Activated naive CD4-positive, alpha-beta T cell (primary cell): ENCODE measurements at places on chromosomes 4 and X.

DNA sequence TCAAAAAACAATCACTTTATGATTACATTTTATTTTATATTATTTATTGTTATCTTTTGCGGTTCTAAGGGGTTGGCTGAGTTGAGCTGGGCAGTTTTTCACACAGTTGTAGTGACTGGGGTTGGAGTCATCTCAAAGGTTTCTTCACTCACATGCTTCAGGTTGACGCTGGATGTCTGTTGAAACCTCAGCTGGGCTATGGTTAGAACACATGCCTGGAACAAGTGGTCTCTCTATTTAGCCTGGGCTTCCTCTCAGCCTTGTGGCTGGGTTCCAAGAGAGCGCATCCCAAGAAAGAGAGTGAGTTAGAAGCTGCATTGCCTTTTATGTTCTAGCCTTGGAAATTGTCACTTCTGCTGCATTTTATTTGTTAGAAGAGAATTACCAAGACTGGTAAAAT is 87.4 kb downstream of the CBLL2 start:
- no peak for DNase-seq

DNA sequence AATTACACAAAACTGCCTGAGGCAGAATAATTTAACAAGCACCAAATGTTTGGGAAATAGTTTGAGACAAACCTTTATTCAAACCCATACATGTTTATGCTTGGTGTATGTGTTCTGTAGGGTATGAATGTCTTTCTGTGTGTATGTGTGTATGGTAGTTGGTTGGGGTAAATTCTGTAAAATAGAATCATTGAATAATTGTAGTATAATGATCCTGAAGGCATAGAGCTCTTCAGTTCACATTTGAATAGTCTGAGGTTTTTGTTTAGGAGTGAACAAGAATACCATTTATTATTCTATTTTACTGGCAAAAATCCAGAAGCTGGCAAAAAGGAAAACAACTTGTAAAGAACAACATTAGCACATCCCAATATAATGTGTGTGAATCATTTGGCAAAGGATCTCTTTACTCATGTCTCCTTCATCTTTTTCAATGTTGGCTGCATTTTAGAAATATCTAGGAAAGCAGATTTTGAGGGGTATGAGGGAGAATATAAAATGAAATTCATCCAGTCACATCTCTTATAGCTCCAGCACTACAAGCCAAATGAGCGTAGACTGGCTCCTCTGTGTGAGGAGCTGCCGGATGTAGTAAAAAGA is 360.0 kb downstream of the CHIC1 start:
- no peak for DNase-seq

DNA sequence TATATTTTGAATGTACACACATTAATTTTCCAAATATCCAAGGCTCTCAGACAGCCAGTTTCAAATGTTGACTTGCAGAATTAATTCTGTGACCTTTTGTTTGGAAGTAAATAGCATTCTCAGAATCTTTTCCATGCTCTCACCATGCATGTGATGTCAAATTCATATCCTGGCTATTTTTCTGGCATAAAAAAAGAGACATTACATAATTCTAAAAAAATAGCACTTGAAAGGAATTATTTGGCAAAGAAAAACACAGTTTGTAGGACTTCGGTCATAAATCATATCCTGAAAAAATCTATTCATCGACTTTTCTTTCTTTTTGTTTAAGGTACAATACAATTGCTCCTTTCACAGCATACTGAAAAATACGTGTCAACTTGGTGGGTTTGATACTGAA is 111.2 kb downstream of the GLRA3 start:
- no peak for DNase-seq

DNA sequence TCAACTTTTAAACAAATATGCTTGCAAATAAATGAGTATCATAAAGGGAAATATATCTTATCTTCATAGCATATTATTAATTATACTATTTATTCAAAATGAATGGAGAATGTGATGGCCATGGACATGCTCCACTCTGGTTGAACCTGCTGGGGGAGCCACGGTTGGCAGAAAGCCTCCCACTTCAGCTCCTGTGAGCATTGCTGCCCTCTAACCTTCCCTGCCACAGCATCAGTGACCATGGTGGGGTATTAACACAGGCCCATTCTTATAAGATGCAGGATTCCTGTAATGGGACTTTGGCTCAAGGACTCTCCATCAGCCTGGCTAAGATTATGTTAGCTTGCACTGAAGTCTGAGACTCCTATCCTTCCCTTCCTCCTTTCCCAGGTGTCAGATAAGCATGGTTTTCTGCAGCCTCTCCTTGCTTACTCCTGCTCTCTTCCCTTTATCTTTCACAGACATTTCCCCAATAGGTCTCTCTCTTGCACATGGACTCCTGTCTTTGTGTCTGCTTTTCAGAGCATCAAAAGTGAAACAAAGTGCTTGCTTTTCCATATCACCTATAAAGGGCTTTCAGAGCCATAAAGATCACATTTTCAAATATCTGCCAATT is 4.9 kb upstream of the ABRAXAS1 start:
- DNase-seq, result no peak

GRCh38 chr4:530017-530781 is 31.2 kb downstream of the PIGG start:
- DNase-seq, result no peak

DNA sequence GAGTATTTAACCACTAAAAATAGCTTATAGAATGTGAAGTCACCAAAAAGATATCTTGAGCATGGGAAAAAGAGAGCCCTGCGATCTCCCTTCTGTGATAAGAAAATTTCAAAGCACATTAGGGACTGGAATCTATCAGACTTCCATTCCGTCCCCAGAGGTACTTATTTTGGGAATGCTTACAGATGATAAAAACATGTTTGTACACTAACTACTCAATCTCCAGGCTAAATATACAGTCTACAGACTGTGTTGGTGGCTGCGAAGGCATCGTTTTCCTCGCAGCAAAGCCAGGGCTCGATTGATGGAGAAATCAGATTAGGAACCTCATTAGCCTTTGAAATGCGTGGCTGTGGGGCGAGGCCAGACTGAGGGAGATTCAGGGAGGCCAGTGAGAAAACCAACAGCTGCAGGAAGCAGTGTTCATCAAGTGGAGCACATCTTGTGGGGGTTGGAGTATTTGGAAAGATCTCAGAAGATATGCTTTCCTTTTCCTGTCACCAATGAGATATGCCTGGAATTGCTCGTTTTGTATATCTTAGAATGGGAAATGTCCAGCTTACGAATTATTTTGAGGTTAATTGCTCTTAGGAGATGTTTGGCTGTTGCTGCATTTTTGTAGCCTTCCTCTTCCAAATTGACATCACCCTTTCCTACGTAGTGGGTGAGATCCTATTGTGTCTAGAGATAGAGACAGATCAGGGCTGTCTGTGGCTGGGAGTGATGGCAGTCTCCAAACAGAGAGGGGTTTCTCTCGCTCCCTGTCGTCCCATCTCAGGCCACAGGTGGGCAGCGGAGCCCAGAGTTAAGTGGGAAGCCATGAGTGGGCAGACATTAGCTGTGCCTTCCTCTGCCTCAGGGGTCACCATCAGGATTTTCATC is 224.9 kb upstream of the FAT1 start:
- DNase-seq, result no peak

DNA sequence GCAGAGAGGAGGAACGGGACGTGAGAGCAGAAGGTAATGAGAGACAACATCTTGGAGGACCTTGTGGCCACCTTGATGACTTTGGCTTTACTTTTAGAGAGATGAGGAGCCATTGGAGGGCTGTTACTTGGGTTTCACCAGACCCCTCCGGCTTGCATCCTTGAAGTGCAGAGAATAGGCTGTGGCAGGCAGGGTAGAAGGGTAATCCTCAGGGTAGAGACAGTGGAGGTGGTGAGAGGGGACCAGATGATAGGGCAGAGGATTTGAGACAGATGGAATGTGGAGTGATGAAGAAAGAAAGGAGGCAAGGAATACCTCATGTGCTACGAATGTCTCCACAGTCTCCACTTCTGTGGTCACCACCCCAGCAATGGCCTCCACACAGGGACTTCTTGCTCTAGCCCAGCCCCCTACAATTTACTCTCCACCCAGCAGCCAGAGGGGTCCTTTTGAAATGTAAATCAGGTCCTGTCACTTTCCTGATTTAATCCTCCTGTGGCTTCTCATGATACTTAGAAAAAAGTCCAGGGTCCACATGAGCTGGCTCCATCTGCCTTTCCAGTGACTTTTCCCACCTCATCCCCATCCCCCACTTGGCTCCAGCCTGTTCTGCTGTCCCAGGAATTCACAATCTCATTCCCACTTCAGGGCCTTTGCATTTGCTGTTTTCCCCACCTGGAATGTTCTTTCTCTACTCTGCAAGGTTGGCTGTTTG is 115.0 kb downstream of the PJA1 start:
- no peak for DNase-seq

DNA sequence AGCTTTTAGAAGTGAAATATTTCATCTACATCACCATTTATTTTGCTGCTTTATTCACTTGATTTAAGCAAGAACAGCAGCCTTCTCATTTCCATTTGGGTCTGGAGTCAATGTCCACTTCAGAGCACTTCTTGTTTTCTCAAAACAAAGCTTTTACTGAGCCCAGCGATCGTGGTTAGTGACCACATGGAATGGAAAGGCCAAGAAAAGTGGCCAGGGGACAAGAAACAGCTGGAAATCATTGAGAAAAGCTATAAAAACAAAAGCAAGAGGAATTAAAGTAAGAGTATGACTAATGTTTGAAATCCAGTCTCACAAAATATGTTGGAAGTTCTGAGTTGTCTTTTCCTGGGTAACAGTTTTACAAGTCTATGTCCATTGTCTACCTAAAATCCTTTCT is 328.4 kb upstream of the INTU start:
- DNase-seq, result no peak

DNA sequence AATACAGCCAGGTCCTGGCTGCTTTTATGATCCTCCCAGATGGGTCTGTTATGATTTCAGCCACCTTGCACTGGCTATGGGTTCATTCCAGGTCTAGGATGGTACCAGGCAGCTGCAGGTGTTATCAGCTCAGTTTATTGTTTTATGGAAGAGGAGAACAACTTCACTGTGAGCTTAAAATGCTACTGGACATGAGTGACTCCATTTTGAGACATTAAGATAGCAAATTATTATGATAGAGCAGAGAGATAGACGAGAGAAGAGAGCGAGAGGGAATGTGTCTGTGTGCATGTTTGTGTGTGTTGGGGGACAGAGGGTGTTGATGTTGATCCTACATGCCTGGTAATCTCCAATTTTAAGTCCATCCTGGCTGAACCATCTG is 820.2 kb downstream of the FSTL5 start:
- DNase-seq, result no peak

DNA sequence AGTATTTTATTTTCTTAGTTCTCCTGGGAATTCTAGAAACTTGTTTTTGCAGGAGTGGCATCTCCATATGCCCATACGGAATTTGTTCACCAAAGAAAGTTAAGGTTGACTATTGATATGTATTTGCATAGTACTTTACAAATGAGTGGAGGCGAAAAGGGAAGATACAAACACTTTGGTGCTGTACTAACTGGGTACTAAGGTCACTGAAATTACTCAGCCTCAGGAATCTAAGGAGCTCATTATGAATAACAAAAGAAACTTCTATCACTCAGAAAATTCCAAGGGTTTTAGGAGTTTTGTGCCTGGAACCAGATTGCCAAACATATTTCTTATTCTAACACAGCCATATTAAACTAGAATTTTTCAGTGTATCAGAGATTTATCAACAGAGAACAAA is 27.4 kb upstream of the TMPRSS11B start:
- no peak for DNase-seq

- no peak for DNase-seq
Measured at GRCh38 chr4:118587946-118588345, 97.2 kb upstream of the METTL14 start.

GRCh38 chrX:24371391-24371972 is 11.0 kb downstream of the SUPT20HL1 start:
- DNase-seq, result peak; percentile 3

GRCh38 chr4:6199422-6199921 is 877 bp downstream of the JAKMIP1 start:
- no peak for DNase-seq

- no peak for DNase-seq
Measured at GRCh38 chr4:175421506-175421905, 390.6 kb downstream of the GPM6A start.

DNA sequence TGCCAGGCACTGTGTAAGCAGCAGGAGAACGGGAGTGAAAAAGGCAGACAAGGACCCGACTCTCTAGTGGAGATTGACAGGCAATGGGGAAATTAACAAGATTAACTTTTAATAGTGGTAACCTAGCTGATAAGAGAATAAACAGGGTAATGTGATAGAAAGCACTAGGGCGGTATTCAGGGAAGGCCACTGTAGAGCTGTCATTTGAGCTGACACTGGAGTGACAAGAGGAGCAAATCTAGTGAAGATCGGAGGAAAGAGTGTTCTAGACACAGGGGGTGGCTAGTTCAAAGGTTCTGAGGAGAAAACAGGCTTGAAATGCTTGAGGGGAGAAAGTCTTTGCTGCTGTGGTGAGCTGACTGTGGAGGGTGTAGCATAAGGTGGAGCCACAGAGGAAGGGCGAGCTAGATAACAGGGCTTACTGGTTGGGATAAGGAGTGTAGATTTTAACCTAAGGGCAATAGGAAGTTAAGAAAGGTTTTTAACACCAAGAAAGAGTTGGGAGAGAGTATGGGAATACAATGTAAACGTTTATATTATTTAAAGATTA is 122.8 kb downstream of the SLC10A7 start:
- DNase-seq, result no peak

- no peak for DNase-seq
Measured at GRCh38 chr4:168773388-168774195, 236.5 kb downstream of the CBR4 start.

DNA sequence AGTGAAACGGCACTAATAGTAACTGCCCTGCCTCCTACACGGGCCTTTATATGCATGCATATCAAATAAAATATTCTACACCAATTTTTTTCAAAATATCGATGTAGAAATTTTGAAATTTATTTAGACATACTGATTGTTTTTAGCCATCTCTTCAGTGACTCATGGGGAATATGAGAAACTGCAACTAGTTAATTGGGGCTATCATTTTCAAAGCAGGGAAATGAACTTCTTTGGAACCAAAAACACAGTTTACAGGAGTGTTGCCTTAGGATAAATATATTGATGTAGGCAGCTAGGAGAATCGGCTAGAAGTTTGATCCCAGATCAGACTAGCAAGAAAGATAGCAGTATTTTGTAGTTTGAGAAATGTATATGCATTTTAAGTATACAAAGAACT is 1010.8 kb upstream of the AGA start:
- no peak for DNase-seq

- DNase-seq, result no peak
Measured at GRCh38 chr4:41639291-41639690, 101.3 kb downstream of the LIMCH1 start.

DNA sequence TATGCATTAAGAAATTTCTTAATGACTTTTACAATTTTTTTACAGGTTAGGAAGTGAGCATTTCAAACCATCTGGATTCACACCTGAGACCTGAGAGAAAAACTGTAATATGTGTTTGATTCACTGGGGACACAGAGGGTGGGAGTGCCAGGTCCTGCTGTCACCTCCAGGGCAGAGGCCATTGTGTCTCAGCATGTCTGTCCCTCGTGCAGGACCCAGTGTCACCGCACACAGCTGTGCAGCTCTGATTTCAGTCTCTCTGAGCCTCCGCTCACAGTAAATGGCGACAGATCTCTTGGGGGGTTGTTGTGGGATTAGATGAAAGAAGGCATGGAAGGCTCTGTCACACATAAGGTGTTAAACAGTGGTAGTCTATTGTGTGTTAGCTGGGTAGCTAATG is 23.0 kb upstream of the CLDN24 start:
- no peak for DNase-seq
